ENCODE measurements at places on chromosomes 4 and X.
A peak's percentile ranks its signal among the peaks of the same experiment; 100 is the strongest.

DNA sequence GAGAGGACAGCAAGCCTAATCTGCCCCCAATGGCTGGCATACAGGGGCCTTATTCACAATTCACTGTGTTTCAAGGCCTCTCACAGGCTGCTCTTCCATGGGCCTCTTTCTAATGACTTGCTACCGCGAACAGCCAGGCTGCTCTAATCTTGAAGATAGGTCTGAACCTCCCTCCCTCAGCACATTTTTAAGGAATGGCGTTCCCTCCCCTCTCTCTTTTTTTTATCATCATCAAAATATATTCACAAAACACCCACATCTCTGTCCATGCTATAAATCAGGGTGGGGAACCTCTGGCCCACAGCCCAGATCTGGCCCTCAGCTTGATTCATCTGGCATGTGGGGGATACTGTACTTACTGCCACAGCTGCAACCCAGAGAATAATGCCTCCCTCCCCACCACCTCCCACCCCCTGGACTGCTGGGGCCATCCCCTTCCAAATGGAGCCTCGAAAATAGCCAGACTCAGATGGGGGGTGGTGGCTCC lies 76.2 kb upstream of the PLAC1 start:
- DNase-seq, result no peak

DNA sequence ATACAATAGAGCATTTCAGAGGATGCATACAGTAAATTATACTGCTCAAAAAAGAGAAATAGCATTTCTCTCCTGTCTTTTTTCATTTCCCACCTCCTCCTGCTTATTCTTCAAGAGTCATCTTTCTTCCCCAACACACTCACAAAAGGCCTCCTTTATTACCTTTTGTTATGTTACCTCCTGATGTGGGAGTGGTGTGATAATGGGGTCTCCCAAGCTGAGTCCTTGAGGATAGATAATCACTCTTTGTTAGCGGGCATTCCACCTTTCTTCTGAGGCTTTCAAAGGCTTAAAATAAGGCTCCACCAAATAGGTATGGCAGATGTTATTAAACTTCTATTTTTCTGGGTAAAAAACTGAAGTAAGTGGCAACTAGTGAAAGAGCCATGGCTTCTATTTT lies 159.8 kb downstream of the CPEB2 start:
- no peak for DNase-seq

- no peak for DNase-seq
These were observed 27.0 kb downstream of the GPM6A start for GRCh38 chr4:175784986-175785525.

DNA sequence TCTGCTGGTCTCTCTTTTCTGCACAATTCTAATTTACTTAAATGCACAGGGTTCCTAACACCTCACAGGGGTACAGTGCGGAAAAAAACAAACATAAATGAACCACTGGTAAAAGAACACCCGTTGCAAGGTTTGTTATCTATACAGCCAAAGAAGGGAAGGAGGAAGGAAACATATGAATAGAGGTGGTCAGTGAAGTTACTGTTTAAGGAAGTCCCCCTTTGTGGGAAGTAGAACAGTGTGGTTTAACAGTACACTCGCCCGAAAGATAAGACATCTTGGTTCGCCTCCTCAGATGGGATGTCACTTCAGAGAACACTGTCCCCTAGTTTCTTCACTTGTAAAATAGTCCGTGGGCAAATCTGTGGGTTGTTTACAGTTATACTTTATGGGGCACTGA lies 57.5 kb downstream of the TEC start:
- DNase-seq, result no peak

DNA sequence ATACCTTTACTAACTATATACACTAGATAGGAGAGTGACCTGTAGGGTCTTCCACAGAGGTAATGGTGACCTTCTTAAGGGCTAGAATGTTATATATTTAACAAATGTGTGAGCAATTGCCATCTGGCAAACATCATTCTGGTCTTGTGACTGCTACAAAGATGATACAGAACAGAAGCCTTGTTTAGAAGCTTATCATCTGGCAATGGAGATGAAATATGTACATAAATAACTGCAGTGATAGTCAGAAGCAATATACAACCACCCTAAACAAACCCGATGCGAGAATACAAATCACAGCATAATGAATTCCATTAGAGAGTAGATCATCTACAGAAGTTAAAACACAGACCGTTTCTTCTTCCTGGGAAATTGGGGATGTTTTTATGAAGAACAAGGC lies 952.7 kb upstream of the SLIT2 start:
- DNase-seq, result no peak

- no peak for DNase-seq
These were observed 1312.0 kb downstream of the PCDH7 start for GRCh38 chr4:32032136-32032672.

- DNase-seq, result no peak
These were observed 37.7 kb downstream of the PTCHD1 start for GRCh38 chrX:23372220-23372902.

DNA sequence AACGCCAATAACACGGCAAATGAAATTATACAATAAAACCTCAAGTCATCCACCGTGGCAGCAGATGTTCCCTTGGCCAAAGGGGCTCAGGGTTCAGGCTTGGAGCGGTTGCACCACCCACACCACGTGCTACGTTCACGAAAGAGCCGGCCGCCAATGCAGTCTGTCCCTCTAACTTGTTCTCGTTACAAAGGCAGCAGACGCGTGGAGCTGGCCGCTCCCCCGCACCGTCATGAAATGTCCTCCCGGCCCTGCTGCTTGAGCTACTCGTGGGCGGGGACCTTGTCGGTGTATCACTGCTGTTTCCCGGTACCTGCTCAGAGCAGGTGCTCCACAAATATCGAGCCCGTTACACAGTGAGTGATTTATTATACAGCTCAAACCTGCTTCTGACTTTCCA lies 36.4 kb upstream of the MAN2B2 start:
- no peak for DNase-seq

DNA sequence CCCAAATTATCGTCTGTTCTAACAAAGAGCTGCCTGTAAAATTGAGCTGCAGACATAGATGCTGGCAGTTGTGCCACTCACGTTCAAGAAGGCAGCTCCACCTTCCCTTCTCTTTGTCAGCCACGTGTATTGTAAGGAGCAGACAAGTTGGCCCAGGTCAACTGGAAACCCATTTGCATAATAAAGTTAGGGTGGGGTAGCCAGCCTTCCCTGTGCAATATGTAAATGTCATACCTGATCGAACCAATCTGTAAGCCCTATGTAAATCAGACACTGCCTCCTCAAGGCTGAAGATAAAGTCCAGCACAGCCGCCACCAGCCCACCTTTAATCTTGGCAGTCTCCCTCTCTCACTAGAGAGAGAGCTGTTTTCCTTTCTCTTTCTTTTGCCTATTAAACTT lies 117.2 kb downstream of the TMEM144 start:
- no peak for DNase-seq

GRCh38 chrX:117538178-117539089 lies 578.2 kb downstream of the KLHL13 start:
- no peak for DNase-seq

- DNase-seq, result peak; percentile 36
These were observed 153.6 kb upstream of the INTU start for GRCh38 chr4:127479031-127479622.

DNA sequence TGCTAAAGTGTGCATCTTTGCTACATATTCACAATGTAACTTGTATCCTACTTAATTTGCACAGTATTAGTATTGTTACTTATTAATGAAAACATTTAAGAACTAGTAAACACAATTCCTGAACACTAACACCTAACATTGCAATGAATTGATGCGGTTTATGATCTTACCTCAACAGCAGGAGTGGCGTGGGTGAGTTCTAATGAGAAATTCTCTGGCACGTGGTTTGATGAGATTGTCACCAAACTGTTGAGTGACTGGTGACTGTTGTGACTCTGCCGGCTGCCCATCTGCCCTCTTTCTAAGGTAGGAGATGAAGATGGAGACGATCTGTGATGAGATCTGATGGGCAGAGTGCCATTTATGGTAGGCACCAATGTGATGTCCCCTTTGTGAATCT lies 2.9 kb downstream of the PCDH18 start:
- DNase-seq, result no peak

- DNase-seq, result no peak
These were observed 79.9 kb downstream of the MAOA start for GRCh38 chrX:43735957-43736356.

DNA sequence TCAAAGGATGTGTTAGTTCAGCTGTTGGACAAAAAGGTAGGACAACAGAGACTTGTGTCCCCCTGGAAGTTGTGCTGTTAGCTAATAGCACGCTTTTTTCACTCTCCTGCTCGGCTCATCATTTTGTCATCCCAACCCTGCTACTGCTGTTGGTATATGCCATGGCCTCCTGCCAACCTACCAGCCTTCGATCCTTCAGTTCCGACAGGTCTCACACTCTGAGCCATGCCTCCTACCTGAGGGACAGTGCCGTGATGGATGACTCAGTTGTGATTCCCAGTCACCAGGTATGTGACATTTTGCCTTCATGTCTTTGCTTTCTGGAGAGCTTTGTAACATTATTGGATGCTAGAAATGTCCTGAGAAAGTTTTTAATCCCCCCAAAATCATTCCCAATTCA lies 268.1 kb downstream of the ANK2 start:
- no peak for DNase-seq

GRCh38 chr4:92339676-92340075 lies 35.9 kb downstream of the GRID2 start:
- no peak for DNase-seq

DNA sequence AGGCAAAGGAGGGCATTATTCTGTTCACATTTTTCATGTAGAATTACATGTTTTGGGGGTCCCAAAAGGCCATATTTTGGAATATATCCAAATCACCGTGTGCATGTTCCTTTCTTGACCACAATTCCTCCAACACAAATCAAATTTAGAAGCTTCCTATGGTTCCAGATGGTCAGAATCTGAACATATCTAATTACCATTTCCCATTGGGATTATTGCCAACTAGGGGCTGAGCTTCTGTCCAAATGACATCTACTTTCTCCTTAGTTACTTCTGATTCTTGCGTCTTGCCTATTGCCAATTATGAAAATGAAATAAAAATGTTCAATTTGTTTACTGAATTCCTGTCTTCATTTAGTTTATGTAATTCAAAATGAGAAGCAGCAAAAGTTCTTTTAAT lies 163.7 kb downstream of the CPE start:
- DNase-seq, result no peak

GRCh38 chr4:80365928-80366327 lies 30.4 kb downstream of the CFAP299 start:
- DNase-seq, result peak; percentile 37

- DNase-seq, result no peak
These were observed 234.3 kb upstream of the HHIP start for GRCh38 chr4:144411700-144412099.

- DNase-seq, result no peak
These were observed 280.5 kb upstream of the EDA2R start for GRCh38 chrX:66919280-66919832.

- DNase-seq, result no peak
These were observed 24.5 kb upstream of the TAPT1 start for GRCh38 chr4:16250661-16251365.

GRCh38 chr4:106315476-106315967 lies 487 bp downstream of the TBCK start:
- no peak for DNase-seq

DNA sequence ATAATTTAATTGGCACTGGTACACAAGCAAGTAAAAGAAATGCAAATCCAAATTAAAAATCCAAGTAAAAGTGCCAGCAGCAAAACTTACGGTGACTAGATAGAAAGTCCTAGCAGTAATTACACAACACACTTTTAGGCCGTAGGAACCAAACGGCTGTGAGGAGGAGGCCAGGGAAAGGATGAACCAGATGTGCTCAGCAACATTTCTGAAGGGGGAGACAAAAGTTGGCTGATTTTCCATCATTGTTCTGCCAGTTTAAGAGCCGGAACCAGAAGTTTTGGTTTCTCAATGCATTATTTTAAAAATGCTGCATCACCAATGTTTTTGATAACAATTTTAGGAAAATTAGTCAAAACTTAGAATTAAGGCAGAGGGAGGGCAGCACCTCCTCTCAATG lies 68.7 kb upstream of the ENPP6 start:
- no peak for DNase-seq

DNA sequence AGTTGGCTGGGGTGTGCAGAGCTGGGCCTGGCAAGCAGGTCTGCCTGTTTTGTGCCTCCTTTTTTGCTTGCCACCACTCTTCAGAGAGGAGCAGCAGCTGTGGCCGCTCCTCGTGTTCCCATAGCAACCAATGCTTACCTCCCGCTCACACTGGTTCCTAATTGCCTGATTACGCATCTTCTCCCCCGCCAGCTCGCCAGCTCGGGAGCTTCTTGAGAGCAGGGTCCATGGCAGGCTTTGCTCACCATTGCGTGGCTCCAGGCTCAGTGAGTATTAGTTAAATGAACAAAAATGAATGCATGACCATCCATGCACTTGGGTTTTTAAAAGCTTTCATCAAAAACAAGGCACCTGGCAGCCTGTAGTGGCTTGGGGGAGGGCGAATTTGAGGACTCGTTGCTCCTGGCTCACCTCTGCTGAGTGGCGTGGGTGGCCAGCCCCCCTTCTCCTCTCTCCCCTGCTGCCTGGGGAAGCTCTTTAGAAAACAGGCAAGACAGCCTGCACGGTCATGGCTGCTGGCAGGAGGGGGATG lies 14.2 kb upstream of the PJA1 start:
- no peak for DNase-seq

GRCh38 chr4:124055336-124055735 lies 657.2 kb downstream of the ANKRD50 start:
- DNase-seq, result no peak

GRCh38 chr4:43325220-43325967 lies 432.9 kb downstream of the GRXCR1 start:
- DNase-seq, result no peak

GRCh38 chr4:168674077-168674747 lies 177.4 kb downstream of the PALLD start:
- peak; percentile 34 for DNase-seq

- no peak for DNase-seq
These were observed 1730.3 kb upstream of the TENM3 start for GRCh38 chr4:180512801-180513475.

DNA sequence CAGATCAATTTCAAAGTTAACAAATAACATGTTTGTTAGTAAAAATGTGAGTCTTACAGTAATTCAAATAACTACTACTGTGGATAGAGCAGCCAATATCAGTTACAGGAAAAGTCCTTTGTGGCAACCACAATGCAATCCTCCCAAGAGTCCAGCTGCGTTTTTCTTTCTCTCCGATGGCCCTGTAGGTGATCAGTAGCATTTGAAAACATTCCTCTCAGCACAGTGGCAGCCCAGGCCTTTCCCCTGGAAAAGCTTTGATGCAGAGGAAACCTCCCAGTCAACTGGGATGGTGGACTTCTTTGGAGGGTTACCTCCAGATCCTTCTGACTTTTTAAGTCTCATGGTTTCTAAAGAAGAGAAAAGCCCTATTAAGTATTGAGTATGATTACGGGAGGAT lies 18.0 kb upstream of the PDZD4 start:
- DNase-seq, result no peak

- DNase-seq, result no peak
These were observed 552.6 kb upstream of the INTU start for GRCh38 chr4:127080141-127080540.

- DNase-seq, result no peak
These were observed 2.7 kb upstream of the TMPRSS11F start for GRCh38 chr4:68132342-68132741.

GRCh38 chr4:110617646-110618580 lies 5.0 kb downstream of the PITX2 start:
- no peak for DNase-seq
